ENCODE measurements at places on chromosomes 11 and 22.

- no peak for DNase-seq
Measured at GRCh38 chr22:43867839-43868635, 5.7 kb upstream of the SULT4A1 start.

DNA sequence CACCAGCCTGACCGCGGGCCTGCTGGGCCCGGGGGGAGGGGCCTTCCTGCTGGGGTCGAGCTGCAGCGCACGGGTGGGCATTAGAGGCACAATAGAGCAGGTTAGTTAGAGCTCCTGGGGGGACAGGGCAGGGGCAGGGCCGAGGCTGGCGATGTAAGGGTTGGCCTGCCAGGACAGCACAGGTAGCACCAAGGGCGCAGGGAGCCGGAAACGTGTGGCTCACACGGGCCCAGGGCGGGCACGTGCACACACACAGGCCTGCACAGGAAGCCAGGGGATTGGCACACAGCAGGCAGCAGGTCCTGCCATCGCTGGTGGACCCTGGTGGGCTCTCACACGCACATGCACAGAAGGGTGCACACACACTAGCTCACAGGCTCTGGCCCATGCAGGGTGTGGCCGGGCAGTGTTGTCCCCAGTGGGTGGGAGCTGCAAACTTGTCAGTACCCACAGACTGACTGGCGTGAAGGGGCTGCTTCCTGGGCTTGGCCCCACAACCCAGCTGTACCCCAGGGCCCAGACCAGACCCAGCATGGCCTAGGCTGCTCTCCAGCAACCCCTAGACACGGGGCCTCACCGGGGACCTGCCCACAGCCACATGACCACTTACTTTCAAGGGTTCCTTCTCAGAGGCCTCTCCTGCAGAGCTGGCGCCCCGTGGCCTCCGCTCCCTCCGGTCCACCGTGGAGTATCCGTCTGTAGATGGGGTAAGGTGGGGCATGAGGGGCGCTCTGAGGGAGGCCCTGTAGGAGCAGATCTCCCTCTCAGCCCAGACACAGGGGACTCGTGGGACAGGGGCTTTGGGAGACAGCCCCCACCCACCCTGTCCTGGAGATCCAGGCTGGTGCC is 29.9 kb upstream of the TXNRD2 start:
- no peak for DNase-seq

GRCh38 chr11:11125618-11126017 is 227.4 kb downstream of the CSNK2A3 start:
- DNase-seq: no peak

GRCh38 chr22:29030618-29031226 is 30.9 kb downstream of the C22orf31 start:
- DNase-seq: no peak

DNA sequence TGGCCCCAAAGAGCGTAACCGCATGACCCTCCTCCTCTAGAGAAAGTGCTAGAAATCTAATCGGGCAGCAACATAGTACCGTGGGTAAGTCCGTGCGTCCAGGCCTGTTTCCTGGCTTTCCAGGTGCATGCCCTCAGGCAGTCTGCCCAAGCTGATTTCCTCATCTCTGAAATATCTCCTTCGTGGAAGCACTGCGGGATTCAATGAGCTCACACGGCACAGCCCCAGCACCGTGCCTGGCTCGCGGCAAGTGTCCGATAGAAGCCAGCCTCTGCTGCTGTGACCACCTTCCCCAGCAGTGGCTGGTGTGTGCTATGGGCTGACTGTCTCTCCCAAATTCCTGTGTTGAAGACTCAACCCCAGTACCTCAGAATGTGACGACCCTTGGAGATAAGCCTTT is 20.7 kb downstream of the RPUSD4 start:
- DNase-seq: no peak

DNA sequence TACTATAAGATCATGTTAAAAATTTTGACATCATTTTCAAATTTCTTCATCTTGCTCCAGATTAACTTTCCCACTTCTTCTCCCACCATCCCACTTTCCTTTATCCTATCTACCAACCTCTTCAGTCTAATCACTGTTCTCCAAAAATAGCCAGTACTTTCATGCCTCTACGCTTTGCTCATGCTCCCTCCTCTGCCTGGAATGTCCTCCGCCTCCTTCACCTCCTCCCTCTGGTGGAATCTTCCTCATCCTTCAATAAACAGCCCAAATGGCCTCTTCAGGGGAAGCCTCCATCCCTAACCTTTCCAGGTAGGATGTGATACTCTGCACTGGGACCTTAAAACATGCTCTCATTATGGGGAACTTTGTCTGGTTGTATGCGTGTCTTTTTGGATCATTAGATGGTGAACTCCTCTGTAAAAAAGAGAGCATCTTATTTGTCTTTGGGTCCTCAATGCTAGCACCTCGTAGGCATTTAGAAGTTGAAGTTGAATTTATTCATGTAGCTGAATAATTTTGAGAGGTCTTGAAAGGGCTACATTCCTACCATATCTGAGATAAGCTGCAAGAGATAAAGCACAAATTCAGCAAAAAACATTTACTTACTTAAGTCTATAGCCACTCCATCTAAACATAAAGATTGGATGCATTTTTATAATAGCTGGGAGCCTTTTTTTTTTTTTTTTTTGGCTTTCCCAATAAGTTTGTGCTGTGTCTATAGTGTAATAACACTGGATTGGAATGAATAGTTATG is 8.0 kb upstream of the CSRP3 start:
- DNase-seq: no peak

GRCh38 chr11:60872961-60873524 is 5.7 kb downstream of the ZP1 start:
- no peak for DNase-seq

- DNase-seq: no peak
Measured at GRCh38 chr22:29625090-29625825, 21.8 kb downstream of the NF2 start.

GRCh38 chr11:12109591-12110196 is 696 bp upstream of the MICAL2 start:
- no peak for DNase-seq

DNA sequence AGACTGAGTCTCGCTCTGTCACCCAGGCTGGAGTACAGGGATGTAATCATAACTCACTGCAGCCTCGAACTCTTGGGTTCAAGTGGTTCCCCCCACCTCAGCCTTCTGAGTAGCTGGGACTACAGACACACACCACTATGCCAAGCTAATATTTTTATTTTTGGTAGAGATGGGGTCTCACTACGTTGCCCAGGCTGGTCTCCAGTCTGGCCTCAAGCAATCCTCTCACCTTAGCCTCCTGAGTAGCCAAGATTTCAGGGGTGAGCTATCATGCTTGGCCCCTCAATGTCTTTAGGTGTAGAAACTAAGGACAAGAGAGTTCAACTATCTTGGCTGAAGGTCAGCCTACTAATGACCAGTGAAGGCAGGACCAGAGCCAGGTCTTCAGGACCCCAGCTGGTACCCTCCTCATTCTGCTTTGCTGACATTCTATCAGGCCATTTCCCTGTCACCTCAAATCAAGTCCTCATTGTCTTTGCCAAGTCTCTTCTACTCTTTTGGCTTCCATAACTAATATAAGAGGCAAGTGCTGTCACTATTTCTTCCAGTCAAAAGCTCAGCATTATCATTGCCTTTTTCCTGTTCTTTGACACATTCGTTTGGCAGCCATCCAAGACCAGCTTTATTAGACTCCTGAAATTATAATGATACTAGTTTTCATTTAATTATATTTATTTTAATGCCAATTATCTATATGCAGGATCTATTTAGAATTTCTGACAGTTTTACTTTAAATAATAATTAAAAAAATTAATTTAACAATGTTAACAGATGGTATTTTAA is 264.2 kb upstream of the PITPNB start:
- no peak for DNase-seq

DNA sequence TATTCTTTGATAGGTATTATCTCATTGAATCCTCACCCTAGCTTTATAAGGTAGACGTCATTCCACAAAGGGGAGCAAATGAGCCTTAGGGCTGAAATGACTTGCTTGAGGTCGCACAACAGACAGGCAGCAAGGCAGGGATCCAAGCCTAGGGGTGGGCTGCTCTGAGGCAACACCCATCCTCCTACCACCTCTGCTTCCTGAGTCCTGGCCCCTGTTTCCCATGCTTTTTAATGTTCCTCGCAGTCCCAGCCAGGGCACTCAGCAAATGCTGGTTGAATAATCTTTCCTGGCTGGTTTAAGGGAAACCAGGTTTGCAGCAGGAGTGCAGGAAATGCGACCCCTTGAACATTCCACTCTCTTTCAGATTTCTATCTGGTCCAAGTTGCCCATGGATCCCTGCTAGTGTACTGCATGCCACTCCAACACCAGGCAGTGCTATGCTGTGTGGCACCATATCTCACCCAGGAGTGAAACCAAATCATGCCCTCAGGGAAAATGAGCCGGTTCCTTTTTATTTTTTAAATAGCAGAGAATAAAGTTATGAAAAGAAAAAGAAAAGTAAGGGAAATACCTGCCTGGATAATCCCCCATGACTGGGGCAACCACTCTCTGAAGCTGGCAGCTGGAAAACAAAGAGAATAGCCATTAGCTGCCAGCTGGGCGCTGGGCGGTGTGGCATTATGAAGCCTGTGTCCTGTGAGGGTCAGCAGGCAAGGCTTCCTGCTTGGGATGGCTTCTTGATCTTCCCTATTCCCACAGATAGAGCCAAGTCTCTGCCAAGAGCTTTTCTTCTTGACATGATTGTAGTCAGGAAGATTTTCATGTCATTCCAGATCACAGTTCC is 21.8 kb downstream of the MICAL2 start:
- DNase-seq: no peak

GRCh38 chr11:43736502-43737200 is 56.1 kb downstream of the HSD17B12 start:
- DNase-seq: no peak
